ENCODE measurements at places on chromosomes 4 and X.

- no peak for DNase-seq
These were observed 9.9 kb downstream of the CPE start for GRCh38 chr4:165388756-165389155.

DNA sequence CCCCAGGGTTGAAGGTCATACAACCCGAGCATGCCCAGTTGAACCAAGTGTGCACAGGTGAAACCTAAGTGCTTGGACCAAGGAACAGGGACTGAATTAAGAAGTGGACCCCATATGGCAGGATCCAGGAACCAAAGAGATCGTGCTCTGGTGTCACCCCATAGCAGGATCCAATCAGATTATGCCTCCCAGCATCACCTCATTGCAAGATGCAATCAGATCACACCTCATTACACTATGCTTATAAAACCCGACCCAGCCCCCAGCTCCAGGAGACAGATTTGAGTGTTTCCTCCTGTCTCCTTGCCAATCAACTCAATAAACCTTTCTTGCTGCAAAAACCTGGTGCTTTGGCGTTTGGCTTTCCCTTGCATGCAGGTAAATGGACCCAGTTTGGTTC, 37.6 kb downstream of the EFHC2 start:
- no peak for DNase-seq

DNA sequence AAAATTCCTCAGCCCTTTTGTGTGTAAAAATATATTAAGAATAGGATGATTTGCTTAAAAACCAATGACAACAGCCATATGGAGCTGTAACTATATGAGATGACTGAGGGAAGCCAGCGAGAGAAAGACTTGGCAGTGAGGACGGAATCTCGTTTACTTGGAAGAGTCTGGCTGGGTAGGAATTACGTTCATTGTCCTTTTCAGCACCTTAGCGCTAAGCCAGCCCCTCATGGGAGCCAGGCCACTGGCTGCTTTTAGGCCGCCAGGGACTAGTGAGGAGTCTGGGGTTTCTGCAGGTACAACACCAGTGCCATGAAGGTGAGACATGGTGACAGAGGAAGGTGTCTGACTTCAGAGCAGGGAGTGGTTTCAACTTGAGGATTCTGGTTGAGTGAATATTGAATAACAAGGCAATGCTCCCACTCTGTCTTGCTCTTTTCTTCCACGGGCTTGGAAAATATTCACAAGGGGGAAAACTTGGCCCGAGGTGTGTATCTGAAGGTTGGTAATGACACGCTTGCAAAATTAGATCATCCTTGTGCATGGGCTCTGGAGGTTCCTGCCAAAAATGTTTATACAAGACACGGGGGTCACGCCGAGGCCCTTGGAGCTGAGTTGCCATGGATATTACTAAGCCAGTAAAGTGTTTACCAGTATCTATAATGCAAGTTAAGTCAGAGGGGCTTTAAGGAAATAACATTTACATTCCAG, 17.4 kb downstream of the KLF3 start:
- DNase-seq: no peak

- no peak for DNase-seq
These were observed 191.1 kb downstream of the KCTD8 start for GRCh38 chr4:44257461-44257860.

DNA sequence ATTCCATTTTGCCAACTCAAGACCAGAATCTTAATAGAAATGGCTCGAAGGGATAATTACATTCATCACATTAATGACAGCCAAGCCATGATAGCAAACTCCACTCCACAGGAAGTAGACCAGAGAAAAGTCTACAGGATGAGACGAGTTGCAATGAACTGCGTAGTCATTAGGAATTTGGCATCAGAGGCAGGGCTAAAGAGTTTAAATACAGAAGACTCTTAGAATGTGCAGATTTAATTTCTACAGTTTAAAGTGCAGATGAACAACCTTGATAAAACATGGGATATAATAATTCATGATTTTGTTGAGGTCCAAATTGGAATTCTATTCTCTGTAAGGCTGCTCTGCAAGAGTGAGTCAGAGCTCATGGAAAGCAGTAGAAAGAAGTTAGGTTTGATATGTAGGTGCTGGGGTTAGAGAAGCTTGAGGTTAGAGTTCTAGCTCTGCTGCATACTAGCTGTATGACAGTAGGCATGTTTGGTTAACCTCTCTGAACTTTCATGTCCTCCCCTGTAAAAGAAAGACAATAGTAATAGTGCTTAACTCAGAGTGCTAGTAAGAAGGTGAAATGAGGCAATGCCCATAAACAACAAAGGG, 32.2 kb downstream of the LNX1 start:
- DNase-seq: no peak

DNA sequence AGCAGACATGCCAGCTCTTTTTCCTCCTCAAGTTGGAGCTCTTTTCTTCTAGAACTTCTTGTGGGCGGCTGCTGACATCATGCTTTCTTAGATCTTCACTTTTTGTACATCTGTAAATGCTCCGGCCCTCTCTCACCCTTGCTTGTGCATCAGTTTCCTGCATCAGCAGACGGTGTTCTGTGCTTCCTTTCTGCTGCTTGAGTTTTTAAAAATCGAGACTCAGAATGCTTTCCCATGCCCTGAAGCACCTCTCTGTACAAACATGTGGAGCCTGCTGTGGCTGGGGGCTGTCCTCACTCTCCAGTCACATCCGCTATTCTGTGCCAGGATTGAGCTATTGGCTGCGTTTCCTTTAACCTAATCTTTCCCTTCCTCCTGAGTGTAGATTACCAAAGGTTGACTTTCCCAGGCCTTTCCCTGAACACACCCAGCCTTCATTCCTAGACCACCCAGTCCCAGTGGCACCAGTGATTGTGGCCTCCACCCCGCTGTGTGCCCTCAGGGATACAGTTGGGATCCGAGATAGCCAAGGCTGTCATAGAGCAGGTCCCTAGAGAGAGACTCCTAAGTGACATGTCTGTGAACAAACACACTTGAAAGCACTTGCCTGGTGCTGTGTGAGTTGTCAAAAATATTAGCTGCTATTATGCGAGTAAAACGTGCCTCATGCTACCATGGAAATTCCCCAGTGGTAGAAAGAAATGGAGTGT, 41.9 kb downstream of the TNIP2 start:
- no peak for DNase-seq

DNA sequence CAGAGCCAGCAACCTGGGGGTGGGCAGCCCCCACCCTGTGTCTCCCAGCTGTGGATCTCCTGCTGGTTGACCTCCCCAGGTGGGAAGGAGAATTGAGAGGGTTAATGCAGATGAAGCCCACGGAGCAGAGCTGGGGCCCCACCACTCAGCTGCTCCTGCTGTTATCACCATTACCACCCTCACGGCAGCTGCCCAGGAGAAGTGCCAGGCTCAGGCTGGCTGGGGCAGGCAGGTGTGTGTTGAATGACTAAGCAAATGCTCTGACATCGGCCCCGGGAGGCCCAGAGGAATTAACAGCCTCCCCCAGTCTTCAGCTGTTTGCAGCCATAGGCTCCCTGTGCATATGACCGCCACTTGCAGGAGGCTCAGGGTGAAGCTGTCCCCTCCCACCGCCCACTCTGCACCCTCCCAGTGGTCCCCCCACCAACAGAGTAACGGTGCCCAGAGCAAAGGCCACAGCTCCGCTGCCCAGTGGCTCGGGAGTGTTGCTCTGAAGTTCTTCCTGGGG, 133.8 kb downstream of the CPZ start:
- DNase-seq: no peak

DNA sequence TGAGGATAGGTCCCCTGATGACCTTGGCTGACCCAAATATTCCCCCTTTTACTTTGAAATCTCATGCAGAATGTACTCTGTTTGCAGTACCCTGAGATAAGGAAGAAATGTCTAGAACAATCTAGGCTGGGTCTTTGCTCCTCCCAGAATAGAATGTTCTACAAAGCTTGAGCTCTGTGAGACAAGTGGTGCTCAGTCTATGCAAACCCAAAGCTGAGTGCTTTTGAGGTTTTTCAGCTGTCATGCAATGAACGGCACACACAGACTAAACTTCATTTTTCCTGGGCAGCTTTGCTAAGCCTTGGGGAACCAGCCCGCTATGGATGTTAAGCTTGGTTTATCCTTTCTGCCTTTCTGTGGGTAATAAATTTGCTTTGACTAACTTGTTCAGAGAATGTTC, 513.6 kb downstream of the FAT4 start:
- no peak for DNase-seq

- no peak for DNase-seq
These were observed 4.6 kb upstream of the PIN4 start for GRCh38 chrX:72176981-72177380.

GRCh38 chr4:8682296-8682695, 89.7 kb downstream of the CPZ start:
- DNase-seq: no peak

- no peak for DNase-seq
These were observed 34.2 kb downstream of the CCDC158 start for GRCh38 chr4:76386566-76387305.

- DNase-seq: no peak
These were observed 72.4 kb upstream of the SMARCA5 start for GRCh38 chr4:143441109-143441508.

GRCh38 chr4:78659264-78659663, 107.7 kb downstream of the ANXA3 start:
- DNase-seq: no peak

- DNase-seq: peak; percentile 68
These were observed at the start of gene ARHGAP24 for GRCh38 chr4:85474818-85475630. Gene ARHGAP24, plus strand, starts transcription at chr4:85475150.
